ENCODE measurements at places on chromosomes 1 and 21.

- no peak for DNase-seq
Measured at GRCh38 chr1:166843769-166844596, 4.7 kb downstream of the POGK start.

GRCh38 chr1:934991-935750 lies 11.4 kb downstream of the SAMD11 start:
- DNase-seq, result no peak

DNA sequence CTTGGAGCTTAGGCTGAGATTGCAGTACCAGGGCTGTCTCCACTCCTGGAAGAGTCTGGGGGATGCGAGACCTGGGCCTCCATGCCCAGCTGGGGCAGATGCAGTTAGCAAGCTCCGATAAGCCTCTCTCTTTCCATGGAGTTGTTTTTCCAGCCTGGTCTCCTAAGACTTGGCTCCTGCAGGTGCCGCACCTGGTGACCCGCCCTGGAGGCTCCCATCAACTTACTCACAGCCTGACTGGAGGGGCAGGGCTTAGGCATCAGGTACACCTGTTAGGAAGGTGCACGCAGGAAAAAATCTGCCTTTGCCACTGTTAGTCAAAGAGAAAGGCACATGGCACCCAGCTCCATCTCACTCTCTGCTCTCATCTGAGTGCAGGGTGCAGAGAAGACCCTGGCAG lies 198.1 kb upstream of the TMEM51 start:
- DNase-seq, result no peak

DNA sequence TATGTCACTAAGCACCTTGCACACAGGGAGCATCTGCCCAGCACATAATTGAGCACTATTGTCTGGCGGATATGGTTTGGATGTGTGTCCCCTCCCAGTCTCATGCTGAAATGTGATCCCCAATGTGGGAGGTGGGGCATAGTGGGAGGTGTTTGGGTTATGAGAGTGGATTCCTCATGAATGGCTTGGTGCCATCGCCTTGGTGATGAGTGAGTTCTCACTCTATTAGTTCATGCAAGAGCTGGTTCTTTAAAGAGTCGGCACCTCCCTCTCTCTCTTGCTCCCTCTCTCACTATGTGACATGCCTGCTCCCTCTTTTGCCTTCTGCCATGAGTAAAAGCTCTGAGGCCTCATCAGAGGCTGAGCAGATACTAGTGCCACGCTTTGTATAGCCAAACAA lies 9.5 kb downstream of the CTSK start:
- no peak for DNase-seq

DNA sequence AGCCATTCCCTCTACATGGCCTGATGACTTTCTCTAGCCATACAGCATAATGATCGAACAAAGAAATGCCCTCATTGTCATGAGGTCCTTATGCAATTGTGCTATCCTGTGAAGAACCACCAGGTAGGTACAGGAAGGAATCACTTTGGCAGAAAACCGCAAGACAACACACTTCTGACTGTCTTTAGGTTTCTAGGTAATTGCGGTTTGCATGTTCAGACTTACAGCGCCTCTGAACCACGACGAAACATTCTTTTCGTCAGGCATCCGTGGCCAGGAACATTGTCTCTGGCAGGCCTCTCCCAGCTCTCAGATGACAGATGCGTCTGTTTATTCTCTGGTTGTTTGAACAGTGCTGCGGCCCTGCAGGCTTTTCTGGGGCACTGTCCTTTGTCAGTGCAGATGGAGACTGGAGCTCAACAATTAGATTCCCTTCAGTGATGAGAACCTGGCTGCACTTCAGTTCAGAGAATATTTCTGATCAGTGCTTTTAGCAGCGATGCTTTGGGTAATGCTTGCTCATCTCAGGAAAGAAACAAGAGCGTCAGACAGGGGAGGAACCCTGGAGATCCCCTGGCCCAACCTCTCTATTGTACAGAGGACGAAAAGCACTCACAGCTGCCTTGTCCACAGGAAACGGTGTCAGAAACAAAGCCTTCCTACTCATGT lies 63.4 kb downstream of the B3GALT5 start:
- DNase-seq, result no peak

DNA sequence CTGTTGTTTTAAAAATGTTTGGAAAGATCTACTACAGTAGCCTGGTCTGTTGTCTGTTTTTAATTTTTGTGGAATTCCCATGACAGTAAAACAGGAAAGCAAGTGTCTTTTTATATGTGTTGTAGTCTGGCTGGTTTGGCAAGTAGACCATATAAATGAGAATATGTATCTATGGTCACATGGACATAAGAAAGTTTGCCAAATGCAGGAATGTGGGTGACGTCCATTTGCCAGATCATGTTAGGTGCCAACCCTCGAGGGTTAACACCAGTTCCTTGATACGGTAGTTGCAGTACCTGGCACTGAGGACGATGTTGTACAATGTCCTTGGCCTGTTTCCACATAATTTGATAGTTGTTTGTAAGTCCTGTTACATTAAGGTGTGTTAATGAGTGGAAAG lies 6.2 kb downstream of the DAP3 start:
- DNase-seq, result no peak

DNA sequence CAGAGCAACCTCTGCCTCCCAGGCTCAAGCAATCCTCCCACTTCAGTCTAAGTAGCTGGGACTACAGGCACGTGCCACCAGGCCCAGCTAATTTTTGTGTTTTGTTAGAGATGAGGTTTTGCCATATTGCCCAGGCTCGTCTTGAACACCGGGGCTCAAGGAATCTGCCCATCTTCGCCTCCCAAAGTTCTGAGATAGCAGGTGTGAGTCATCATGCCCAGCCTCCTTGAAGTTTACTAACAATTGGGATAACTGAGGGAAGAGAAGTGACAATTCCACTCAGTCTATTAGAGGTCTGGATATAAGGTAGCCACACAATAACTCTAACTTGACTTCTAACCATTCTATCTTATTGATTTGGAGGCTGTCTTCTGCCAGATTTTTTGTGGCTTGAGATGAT lies 6.3 kb upstream of the RCC1 start:
- DNase-seq, result no peak

- no peak for DNase-seq
Measured at GRCh38 chr1:236334893-236335545, 53.3 kb upstream of the ERO1B start.

- no peak for DNase-seq
Measured at GRCh38 chr1:35725596-35725995, 6.9 kb upstream of the C1orf216 start.

- DNase-seq, result no peak
Measured at GRCh38 chr1:184069675-184070074, 18.1 kb downstream of the TSEN15 start.

DNA sequence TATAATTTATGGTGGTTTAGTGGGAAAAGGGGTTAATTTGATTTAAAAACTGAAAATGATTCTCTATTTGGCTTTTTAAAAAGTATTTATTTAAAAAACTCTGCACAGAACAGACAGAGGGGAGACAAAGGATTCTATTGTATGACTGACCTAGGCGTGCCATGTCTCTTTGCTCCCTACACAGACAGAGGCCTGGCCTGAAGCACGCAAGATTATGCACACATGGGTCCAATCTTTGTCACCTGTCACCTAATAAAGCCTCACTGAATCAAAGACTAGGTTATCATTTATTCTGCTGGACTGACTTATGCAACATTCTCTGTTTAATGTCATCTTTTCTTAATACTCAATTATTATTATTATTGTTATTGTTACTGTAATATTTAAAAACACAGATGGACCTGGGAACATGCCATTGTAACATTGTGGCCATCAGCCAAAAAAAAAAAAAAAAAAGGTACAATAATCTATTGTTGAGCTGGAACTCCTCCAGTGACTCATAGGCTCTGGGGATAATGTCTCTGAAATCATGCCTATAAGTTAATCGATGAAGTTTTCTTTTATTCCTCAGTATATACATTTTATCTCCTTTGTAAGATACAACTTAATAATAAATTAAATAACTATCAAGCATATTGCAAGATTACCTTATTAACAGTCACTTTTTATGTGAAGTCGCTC lies 112.1 kb downstream of the RUNX1 start:
- no peak for DNase-seq

DNA sequence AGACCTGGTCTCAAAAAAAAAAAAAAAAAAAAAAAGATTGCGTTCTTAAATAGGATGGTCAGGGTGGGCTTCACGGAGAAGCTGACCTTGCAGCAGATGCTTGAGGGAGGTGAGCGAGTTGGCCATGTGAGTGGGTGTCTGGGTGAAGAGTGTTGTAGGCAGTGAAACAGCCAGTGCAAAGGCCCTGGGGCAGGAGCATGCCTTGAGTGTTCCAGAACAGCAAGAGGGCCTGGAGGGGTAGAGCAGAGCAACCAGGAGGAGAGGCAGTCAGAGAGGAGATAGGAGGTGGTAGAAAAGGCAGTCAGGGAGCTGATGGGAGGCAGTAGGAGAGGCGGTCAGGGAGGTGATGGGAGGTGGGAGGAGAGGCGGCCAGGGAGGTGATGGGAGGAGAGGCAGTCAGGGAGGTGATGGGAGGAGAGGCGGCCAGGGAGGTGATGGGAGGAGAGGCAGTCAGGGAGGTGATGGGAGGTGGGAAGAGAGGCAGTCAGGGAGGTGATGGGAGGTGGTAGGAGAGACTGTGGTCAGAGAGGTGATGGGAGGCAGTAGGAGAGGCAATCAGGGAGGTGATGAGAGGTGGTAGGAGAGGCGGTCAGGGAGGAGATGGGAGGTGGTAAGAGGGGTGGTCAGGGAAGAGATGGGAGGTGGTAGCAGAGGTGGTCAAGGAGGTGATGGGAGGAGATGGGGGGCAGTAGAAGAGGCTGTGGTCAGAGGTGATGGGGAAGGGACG lies 20.2 kb upstream of the PADI6 start:
- DNase-seq, result no peak

- no peak for DNase-seq
Measured at GRCh38 chr1:28028873-28029654, 59.3 kb downstream of the EYA3 start.

DNA sequence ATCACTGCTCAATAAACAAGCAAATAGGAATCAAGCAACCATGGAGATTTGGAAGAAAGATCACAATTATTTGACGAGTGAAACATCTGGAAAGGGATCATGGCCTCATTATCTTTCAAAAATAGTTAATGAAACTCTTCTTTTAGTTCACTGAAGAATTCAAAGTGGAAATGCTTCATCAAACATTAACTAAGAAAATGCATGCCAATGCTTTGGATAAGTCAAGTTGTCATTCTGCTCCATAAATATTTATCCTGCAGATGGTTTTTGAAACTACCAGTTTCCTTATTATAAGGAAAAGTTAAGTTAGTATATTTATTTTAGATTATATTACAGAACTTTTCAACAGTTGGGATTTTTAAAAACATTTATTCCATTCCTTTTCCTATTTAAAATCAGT lies 206.5 kb upstream of the ADGRL2 start:
- DNase-seq, result no peak

GRCh38 chr1:156483397-156483796 lies 17.2 kb downstream of the MEF2D start:
- no peak for DNase-seq

DNA sequence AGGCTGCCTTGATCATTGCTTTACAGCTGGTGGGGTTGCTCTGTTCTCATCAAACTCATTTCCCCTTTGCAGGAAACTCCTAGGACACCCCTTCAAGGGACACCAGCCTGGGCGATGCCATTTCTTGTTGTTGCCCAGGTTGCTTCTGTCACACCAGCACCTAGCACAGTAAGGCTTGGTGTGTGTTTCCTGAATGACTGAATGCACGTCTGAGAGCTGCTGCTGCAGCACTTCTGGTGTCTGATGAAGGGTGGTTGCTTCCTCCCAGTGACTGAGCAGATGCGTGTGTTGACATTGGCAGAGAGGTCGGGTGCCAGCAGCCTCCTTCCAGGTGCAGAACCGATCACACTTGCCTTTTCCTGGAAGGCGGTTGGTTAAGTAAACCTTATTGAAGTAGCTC lies 477.4 kb downstream of the CAMTA1 start:
- no peak for DNase-seq

DNA sequence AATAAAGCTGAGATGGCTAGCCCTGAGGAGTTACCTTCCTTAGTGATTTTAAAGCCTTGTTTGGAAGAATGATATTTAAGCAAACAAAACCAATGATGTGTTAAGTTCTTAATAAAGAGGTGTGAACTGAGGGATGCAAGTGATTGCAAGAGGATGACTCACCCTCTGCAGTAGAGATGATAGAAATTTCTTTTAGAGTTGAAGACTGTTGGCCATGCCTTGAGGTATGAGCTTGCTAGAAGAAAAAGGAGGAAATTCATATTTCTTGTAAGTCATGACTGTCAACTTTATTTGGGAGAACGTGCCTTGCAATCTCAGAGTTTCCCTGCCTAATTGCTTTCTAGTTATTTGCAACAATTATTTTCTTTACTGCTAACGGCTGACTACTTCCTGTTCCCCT lies 94.7 kb downstream of the PLA2G4A start:
- no peak for DNase-seq

DNA sequence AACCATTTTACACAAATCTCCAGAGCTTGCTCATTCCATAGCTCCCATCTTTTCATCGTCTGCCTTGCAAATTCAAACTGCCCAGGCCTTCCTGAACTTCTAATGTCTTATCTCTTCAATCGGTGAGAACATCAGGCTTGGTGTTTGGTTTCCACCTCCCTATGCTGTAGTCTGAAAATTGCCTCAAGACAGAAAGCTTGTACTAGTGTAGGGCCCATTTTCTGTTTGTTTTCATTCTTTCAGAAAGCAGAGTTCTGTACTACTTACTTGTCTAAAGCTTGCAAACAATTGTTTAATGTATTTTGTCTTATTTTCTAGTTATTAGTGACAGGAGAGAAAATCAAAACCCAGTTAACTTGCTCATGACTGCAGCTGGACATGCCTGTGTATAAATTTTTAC lies 16.8 kb downstream of the HOOK1 start:
- DNase-seq, result no peak

DNA sequence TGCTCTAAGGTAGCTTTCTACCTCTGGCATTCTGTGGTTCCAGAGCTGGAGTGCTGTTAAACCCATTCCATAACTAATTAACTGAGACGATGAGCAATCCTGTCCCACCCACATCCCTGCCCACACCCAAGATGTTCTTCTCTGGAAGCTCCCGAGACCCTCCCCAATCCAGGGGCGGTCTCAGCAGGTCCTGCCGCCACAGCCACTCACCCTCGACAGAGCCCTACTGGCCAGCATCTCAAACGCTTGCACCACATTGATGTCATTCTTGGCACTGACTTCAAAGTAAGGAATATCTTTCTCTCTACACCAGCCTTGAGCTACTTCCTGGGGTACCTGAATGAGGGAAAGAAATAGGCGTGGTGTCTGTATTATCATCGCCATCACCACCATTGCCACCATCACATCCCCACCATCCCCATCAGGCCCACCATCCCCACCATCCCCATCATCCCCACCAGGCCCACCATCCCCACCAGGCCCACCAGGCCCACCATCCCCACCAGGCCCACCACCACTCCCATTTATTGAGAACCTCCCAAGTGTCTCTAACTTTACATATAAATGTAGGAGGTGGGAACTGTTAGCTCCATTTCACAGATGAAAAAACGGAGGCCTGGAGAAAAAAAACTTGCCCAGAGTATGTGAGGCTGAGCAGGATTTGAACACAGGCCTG lies 17.7 kb downstream of the RAB7B start:
- no peak for DNase-seq

Data from stimulated activated CD4-positive, alpha-beta T cell treated with anti-CD3 and anti-CD28 coated beads, Interleukin-12 subunit alpha, Interleukin-12 subunit beta, amount 100 ng/mL, for 24 hours (primary cell).